Kidney (tissue), 22 donors: ENCODE measurements at places on chromosomes 2 and 18. TPM values are rescaled to one million over a fixed set of nuclear protein-coding genes. Genes with fewer than 3 reads are reported as not detected.

Gene GRHL1
- total RNA-seq, result 6.0 TPM

Gene KLHL14
- 15.4 TPM for total RNA-seq

Gene VIL1
- total RNA-seq, result 9.0 TPM

Gene MC2R
- total RNA-seq, result not detected

Gene CNDP1
- 1.4 TPM for total RNA-seq

Gene TMEM37
- 59.4 TPM for total RNA-seq

Gene SERPINB13
- not detected for total RNA-seq

Gene PTPRN
- total RNA-seq, result not detected

Gene MYOM1
- 6.8 TPM for total RNA-seq

Gene FAM237A
- total RNA-seq, result not detected

Gene MEP1B
- not detected for total RNA-seq

Gene PJVK
- 4.3 TPM for total RNA-seq

Gene KIF1A
- 0.54 TPM for total RNA-seq

Gene INHBB
- total RNA-seq, result 3.7 TPM

Gene NPAS2
- 44.5 TPM for total RNA-seq

Gene CRYGD
- not detected for total RNA-seq
